ENCODE measurements at places on chromosomes 1 and 21. TPM values are rescaled to one million over a fixed set of nuclear protein-coding genes. Genes with fewer than 3 reads are reported as not detected.

The HTR6 gene
- polyA plus RNA-seq: 1.4 TPM

The EIF3I gene
- 177 TPM for polyA plus RNA-seq

The KRTAP13-2 gene
- not detected for polyA plus RNA-seq

The COL16A1 gene
- polyA plus RNA-seq: 26.6 TPM

The XCL2 gene
- not detected for polyA plus RNA-seq

The SCAF4 gene
- polyA plus RNA-seq: 37.5 TPM

The TLCD4 gene
- polyA plus RNA-seq: 6.3 TPM
